ENCODE measurements at places on chromosomes 6 and 20.
A peak's percentile ranks its signal among the peaks of the same experiment; 100 is the strongest.

GRCh38 chr6:136149311-136149710, 100.8 kb downstream of the MTFR2 start:
- peak; percentile 9 for DNase-seq

DNA sequence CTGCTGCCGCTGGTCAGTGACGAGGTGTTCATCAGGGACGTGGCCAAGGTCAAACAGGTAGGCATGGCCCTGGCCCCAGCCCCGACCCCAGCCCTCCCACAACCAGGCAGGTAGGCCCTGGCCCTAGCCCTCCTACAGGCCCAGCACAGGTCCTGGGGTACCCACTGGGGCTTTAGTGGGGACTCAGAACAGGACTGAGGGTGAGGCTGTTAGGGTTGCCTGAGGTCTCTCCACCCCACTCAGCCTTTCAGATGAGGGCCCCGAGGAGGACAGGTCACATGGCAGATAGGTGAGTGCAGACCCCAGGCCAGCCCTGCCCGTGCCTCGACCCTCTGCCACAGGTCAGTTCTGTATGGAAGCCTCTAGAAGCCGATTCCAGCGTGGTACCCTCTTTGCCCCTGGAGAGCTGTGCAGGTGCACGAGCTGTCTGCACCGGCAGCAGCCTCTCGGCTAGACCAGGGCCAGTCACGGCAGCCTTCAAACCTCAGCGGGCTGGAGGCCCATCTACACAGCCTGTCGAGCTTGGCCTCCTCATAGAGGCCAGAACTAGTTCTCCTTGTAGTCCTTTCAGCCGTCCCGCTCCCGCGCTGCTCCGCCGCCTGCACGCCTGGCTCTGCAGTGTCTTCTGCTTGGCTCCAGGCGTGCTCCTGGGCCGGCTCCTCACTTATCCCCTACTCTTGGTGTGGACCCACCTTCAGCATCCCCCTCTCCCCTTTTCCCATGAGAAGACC, 35.5 kb downstream of the PYGB start:
- DNase-seq = no peak

DNA sequence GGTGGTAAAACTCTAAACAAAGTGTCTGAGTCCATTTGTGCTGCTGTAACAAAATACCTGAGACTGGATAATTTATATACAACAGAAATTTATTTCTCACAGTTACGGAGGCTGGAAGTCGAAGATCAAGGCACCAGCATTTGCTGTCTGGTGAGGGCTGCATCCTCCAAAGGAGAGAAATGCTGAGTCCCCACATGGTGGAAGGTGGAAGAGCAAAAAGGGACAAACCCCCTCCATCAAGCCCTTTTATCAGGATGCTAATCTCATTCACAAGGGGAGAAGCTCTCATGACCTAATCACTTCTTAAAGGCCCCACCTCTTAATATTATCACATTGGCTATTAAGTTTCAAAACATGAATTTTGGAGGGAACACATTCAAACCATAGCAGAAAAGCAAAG, 55.9 kb upstream of the SYNJ2 start:
- DNase-seq = no peak

DNA sequence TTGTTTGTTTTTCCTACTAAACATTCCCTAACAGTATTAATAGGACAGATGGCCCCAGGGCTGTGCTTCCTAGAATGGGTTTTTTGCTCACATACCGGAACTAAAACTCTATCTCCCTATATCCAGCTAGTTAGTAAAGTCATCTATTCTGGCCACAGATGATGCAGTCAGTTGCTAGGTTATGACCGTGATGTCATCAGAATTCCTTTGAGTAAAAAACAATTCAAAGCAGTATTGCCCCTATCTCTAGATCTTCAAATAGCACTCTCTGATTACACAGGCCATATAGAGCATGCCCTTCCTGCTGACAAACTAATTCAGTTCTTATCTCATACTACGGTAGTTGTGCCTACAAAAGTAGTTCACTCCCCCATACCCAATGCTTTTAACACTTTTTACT, 17.9 kb upstream of the ZNF451 start:
- no peak for DNase-seq

GRCh38 chr20:32360333-32360634, 2.2 kb downstream of the ASXL1 start:
- no peak for DNase-seq
